ENCODE measurements at places on chromosomes 4 and X.

DNA sequence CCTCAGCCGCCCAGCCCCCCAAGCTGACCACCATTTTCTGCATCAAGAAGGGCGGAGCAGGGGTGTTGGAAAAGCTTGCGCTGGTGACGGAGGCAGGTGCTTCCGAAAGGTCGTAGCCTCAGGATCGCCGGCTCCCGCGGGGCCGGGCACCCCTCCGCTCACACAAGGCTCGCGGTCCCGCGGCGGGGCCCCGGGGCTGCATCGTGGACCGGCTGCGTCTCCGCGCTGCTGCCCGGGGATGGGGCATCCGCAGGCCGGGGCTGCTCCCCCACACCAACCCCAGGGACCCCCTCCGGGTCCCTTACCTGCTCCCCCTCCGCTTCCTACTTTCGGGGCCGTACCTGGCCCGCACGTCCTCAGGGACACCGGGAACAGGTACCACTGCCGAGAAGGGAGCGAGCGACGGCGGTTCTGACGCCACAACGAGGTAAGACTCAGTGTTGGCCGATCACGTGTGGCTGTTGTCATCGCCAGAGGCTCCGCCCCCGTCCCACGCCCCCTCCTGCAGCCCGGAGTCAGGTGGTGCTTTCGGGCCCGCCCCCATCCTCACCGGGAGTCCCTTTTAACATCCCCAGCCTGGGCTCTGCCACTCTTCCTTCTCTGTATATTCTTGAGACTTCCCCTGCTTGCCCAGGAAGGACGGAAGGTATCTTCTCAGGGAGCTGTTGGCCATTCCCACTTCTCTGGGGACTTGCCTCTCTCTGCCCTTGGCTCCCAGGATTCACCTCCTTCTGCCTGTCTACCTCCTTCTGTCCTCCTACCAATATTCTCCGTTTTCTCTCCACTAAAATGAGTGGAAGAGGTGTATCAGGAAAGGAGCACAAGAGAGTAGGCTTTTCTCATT lies at the start of gene BEX2:
BEX2 (minus strand) TSS at position 436 of the 844 bp plus-strand sequence. CDS start 1,014 bp downstream, outside the sequence.
- peak; percentile 87 for DNase-seq

- DNase-seq: no peak
Observed at GRCh38 chrX:13688384-13688957, 457 bp upstream of the RAB9A start.

DNA sequence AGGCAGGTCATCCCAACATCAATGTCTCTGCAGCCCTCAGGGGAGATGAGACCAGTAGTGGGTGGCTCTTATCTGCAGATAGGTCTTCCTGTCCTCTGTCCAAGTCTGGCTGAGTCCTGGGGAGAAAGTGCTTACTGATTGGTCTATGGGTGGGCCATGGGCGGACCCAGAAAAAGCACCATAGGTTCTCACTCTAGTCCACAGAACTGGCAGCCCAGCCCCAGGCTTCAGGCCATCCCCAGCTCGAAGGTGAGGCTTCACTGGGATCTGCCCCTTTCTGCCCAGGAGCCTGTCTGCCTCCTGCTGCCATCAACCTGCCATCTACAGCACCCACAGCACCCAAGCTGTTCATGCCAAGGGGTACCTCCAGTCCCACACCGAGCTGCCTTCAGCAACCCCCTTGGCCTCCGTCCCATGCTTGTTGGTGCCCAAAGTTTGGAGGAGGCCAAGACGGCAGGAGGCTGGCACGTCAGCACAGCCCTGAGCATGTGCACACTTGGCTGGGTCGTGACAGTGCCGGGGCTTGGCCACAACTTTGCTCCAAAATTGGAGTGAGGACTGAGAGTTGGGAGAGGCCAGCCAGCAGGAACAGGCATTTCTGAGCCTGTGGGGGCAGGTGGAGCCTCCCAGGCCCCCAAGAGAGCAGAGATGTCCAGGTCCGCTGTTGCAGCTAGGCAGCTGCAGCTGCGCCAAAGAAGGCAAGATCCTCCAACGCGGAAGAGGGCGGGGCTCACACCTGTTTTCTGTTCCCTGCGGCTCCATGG lies 99.6 kb downstream of the IQCM start:
- DNase-seq: no peak

DNA sequence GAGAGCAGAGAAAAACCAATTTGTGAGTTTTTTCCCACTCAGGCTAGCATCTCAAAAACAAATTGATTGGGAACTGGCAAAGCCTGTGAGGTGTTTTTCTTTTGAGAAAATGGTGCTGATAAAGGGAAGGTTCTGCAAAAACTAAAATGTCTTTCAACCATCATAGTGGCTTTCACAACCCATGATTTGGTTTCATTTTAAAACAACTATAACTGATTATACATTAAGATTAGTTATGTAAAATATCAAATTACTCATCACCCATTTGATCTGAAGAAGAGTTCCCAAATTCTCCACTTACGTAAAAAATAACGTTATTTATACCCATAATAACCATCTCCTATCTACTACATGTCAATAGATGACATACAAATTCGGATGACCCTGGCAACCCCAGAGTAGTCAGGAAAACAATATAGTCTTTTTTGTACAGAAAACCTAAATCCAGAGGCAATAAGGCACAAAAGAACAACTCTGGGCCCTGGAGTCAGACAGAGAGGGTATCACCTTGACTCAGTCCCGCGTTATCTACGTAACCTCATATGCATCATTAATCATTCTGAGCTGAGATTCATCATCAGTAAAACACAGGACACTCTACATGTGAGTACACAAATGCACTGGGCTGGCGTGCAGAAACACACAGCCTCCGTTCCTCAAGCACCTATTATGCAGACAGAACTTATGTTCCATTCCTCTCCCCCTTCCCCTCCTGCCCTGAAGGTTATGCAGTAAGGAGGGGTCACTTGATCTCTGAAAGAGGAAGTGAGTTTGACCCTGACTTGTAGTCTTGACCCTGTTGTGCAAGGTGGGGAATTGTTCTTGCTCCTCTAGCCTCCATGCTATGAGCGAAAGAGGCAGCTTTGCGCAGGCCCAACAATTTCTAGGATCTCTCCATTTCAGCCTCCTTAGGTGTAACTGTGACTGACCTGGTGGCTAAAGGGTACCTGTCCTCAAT lies 82.2 kb downstream of the SLC9A7 start:
- DNase-seq: no peak

GRCh38 chr4:14566518-14566917 lies 435.8 kb upstream of the CPEB2 start:
- DNase-seq: no peak

GRCh38 chrX:148695255-148695654 lies 194.8 kb downstream of the AFF2 start:
- no peak for DNase-seq

GRCh38 chr4:89284828-89285227 lies 22.8 kb downstream of the GPRIN3 start:
- no peak for DNase-seq

DNA sequence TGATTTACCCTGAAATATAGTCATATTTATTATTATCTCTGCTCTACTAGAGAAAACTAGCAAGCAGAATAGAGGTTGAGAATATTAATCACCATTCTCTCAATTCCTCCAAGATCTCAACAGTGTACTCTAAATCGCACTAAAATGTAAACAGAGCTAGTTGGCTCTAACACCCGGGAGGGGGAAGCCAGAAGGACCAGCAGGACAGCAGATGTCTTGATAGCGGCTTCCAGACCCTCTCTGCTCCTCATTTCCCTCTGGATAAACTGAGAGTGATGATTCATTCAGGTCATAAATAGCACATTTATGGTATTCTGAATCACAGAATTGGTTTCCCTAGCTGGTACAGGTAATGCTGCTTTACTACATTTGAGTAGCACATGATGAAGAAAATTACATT lies 82.5 kb downstream of the TBC1D9 start:
- DNase-seq: no peak

- DNase-seq: no peak
Observed at GRCh38 chr4:180909279-180909678, 1333.9 kb upstream of the TENM3 start.

DNA sequence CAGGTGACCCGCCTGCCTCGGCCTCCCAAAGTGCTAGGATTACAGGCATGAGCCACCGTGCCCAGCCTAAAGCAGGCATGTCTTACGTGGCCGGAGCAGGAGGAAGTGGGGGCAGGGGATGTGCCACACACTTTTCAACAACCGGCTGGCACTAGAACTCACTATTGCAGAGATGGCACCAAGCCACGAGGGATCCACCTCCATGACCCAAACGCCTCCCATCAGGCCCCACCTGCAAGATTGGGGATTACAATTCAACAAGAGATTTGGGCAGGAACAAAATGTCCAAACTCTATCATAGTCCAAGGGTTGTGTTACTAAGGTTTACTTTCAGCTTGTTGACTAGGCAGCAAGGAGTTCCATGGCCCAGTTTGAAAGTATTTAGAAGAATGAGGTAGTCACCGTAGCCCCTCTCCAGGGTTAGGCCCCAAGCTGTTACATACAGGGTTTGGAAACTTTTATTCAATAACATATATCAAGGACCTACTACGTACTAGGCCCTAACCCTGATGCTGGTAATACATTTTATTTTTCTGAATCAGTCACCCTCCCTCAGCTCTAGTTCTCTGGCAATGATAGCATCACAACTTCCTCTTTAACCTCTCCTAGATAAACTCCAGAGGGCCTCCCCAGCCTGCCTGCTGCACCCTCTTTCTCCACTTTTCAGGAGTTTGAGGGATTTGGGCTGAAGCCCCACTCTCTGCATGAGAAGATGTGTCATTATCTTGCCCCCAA lies 18.0 kb upstream of the TBC1D14 start:
- no peak for DNase-seq

- no peak for DNase-seq
Observed at GRCh38 chrX:7545564-7545963, 297.4 kb upstream of the VCX start.

DNA sequence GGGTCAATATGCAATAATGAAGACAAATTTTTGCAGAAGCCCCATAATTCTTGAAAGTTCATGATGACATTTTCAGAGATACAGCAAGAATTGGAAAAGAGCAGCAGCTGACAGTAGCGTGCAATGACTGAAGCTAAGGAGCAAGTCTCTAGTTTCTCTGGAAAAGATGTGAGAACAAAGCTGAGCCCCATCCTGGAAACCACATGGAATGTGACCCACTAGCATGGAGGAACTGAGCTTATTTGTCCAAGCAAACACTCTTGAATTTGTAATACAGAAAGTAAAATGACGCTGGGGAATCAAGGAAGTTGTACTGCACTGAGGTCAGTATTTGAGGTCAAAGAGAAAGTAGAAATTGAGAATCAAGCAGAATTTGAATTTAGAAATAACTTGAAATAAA lies 1447.2 kb downstream of the FSTL5 start:
- no peak for DNase-seq

- no peak for DNase-seq
Observed at GRCh38 chrX:30488092-30488491, 89.5 kb downstream of the TASL start.

DNA sequence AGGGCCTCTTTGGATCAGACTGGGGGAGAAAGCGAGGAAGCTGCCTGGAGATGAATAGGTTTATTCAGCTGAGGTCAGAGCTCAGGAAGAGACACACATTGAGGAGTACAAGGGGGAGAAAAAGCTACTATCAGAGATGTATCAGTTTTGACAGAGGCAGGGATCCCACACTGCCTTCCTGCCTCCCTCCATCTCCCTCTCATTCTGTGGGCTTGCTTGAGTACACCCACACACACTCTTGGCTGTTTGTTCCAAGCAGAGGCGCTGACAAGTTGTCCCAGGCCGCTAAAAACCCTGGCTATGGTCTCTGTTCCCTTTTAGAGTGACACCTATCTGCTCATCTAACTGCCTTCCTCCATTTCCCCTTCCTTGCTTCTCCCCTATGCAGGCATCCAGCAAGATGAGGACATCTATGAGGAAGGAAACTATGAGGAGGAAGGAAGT lies 5.2 kb downstream of the TSPYL2 start:
- DNase-seq: no peak

All from ovary (tissue), 10 donors.